ENCODE measurements at places on chromosomes 11 and 22. TPM values are rescaled to one million over a fixed set of nuclear protein-coding genes. Genes with fewer than 3 reads are reported as not detected.

THAP7 gene
- 28.7 TPM for polyA plus RNA-seq

MB gene
- polyA plus RNA-seq: not detected

MFRP gene
- polyA plus RNA-seq: not detected

SBF1 gene
- 58.9 TPM for polyA plus RNA-seq

DEFB131B gene
- not detected for polyA plus RNA-seq

SEC14L6 gene
- not detected for polyA plus RNA-seq

PARVG gene
- not detected for polyA plus RNA-seq

LRRC74B gene
- polyA plus RNA-seq: not detected

MUC2 gene
- not detected for polyA plus RNA-seq

LRRN4CL gene
- polyA plus RNA-seq: 0.82 TPM

DNAJB7 gene
- not detected for polyA plus RNA-seq

DEUP1 gene
- 0.46 TPM for polyA plus RNA-seq

LMO1 gene
- polyA plus RNA-seq: 4.4 TPM

GAS2 gene
- 2.5 TPM for polyA plus RNA-seq

OR4A5 gene
- polyA plus RNA-seq: not detected

FAM118A gene
- 8.6 TPM for polyA plus RNA-seq

IL17REL gene
- not detected for polyA plus RNA-seq

UEVLD gene
- polyA plus RNA-seq: 11.3 TPM

MYRF gene
- 0.86 TPM for polyA plus RNA-seq

OR52N4 gene
- not detected for polyA plus RNA-seq

CNTN5 gene
- polyA plus RNA-seq: 0.64 TPM

CPT1B gene
- polyA plus RNA-seq: 75.1 TPM

OR51B5 gene
- polyA plus RNA-seq: not detected

PIWIL4 gene
- polyA plus RNA-seq: 1.3 TPM

TREH gene
- 0.12 TPM for polyA plus RNA-seq
